ENCODE measurements at places on chromosomes 6 and 20.

GRCh38 chr20:21804802-21805201 is 99.3 kb downstream of the PAX1 start:
- no peak for DNase-seq

GRCh38 chr20:61317966-61318530 is 66.0 kb downstream of the CDH4 start:
- DNase-seq, result no peak

DNA sequence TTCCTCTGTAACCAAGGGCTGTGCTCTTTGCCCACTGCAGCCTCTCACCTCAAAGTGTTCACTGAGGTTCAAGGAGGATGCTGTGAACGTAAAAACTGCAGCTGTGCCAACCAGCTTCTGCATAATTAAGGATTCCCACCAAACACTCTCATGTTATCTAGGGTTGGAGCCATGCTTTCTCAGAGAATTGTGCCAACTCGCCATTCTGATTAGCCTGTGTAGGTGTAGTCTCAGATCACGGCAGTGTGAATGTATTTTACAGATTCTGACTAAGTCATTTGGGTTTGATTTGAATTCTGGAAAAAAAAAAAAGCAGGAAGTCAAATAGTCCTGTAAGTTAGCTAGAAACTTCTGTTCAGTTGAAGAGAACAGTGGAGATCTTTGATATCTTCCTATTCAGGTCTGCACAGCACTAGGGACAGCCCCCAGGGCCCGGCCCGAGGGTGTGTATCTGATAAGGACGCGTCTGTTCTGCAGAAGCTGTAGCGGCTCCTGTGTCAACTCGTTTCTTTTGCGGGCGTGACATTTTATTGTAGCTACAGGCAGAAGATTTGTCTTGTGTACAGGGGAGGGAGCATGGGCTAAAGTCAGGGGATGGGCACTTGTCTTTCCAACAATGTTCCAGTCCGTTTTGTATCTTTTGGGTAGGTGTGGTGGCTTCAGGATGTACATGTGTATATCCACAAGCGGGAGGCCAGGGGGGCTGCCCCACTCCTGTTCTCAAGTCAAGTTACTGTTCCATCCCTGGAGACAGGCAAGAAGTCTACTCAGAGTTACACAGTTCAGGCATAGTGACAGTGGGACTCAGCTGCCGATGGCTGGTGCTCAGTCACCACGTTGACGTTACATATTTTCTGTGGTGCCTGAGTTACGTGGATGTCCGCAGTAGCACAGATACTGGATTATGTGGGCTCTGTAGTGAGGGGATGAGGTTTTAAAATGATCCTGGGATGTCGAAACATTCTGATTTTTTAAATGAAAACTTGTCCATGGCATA is 12.4 kb downstream of the IRF4 start:
- DNase-seq, result peak; percentile 72

- DNase-seq, result no peak
Observed at GRCh38 chr6:94501516-94501915, 1075.8 kb upstream of the MANEA start.

All from activated CD4-positive, CD25-positive, alpha-beta regulatory T cell treated with anti-CD3 and anti-CD28 coated beads, Interleukin-2, amount 50 U/mL, for 72 hours (primary cell).